ENCODE measurements at places on chromosomes 2 and 18.

DNA sequence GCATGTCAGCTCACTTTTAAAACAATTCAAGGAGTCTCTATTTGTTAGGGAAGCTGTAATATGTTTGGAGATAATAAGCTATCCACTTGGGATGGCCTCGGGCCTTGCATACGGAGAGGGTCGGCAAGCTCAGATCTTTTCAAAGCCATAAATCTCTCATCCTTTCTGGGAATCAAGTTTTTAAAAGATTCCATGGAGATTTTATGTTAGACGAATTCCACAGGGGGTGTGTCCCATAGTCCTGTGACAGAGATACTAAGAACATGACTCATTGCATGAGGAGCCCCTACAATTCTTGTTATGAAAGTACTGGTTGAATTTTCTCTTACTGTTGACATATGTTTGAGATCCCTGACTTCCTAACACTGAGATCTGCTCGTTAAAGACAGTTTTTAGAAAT, 108.7 kb downstream of the FEZ2 start:
- H3K36me3 ChIP-seq = peaks cover 14% of the 10 kb centered on the region
- peak overlapping the region; percentile 18 for H3K27ac ChIP-seq
- no peak for DNase-seq
- peaks cover 52% of the 10 kb centered on the region for H3K4me1 ChIP-seq

GRCh38 chr2:71256421-71256820, 29.5 kb upstream of the PAIP2B start:
- DNase-seq = no peak
- no peak overlapping the region for H3K27ac ChIP-seq
- no peaks in the 10 kb centered on the region for H3K36me3 ChIP-seq
- H3K4me1 ChIP-seq = no peaks in the 10 kb centered on the region
- peaks cover 11% of the 10 kb centered on the region for H3K27me3 ChIP-seq

DNA sequence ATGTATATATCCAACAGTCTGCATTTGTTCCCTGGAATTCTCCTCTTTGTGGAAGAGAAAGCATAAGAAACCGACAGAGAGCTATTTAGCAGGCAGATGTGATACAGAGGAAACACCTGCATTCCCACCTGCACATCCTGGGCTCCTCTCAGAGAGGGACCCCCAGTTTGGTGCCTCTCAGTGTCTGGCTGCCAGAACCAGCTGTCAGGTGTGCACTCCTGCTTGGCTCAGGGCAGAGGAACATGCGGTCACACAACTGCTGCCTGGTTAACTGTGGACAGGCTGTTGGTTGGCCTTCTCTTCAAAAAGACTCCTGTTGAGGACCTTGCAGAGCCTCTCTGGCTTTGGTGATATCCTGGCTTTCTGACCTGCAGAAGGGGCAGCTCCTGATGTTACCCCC, 54.6 kb downstream of the ITGB6 start:
- no peak overlapping the region for H3K4me3 ChIP-seq
- no peak overlapping the region for H3K27ac ChIP-seq
- peaks cover 52% of the 10 kb centered on the region for H3K36me3 ChIP-seq
- no peaks in the 10 kb centered on the region for H3K4me1 ChIP-seq

DNA sequence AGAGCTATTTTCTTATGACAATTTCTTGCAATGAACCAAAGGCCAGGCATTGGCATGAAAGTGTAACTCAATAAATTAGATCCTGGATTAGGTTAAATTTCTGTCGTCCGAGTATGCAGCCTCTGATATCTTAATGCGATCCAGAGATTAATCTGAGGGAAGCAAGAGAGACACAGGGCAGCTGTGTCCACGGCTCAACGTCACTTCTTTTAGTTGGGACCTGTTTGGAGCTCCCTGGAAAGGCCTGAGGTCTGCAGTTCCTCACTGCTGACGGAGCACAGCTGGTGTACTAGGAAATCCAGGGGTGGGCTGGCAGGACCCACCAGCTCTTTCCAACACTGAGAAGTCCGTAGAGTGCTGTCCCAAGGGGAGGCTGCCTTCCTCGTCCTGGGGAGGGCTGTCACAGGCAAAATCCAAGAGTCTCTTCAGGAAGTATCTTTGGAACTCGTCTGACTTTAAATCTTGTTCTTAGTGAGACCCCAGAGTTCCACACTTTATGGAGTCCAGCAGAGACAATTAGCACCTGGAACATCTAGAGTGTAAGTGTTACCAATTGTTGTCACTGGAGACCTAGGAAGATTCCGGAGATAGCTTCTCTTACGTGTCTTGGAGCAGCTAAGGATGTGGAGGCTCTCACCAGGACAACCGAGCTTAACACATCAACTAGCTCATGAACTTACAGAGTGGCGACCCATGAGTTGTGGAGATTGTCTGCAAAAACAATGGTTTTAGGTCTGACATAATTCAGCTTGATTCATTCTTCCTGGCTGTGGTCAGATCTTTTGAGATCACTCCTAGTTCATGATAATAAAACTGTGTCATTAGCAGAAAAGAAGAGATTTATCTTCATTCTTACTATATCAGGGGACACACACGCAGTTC, 173.7 kb downstream of the ACKR3 start:
- no peak for DNase-seq
- no peak overlapping the region for H3K27ac ChIP-seq
- H3K27me3 ChIP-seq = no peaks in the 10 kb centered on the region
- H3K4me3 ChIP-seq = no peak overlapping the region

DNA sequence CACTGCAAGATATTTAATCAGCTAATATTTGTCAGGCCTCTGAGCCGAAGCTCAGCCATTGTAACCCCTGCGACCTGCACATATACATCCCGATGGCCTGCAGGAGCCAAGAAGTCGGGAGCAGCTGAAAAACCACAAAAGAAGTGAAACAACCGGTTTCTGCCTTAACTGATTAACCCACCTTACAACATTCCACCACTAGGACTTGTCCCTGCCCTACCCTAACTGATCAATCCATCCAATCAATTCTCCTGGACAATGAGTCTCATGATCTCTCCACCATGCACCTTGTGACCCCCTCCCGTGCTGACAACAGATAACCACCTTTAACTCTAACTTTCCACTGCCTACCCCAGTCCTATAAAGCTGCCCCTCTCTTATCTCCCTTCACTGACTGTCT, 945.4 kb upstream of the GYPC start:
- H3K36me3 ChIP-seq = no peaks in the 10 kb centered on the region
- no peaks in the 10 kb centered on the region for H3K4me1 ChIP-seq
- H3K27me3 ChIP-seq = no peaks in the 10 kb centered on the region
- no peak overlapping the region for H3K4me3 ChIP-seq
- H3K27ac ChIP-seq = no peak overlapping the region

DNA sequence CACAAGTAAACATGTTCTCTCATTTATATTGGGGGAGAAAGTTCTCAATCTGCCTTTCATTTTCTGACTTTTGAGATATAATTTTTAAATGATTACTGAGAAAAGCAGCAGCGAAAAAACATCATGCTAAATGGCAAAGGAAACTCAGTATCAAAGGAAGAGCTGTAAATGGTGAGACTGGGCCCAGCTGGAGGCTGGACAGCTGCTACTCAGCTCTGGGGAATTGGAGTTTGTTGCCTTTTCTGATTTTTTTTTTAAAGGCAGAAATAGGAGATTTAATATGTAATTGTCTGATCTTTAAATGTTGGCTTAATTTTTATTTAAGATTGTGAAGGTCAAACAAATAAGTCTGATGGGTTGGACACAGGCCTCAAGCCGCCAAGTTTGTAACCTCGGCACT, 137.1 kb upstream of the TACR1 start:
- no peaks in the 10 kb centered on the region for H3K36me3 ChIP-seq
- no peak overlapping the region for H3K4me3 ChIP-seq
- no peak for DNase-seq
- no peak overlapping the region for H3K27ac ChIP-seq
- no peaks in the 10 kb centered on the region for H3K4me1 ChIP-seq
- no peaks in the 10 kb centered on the region for H3K27me3 ChIP-seq

- H3K36me3 ChIP-seq = no peaks in the 10 kb centered on the region
- peak overlapping the region; percentile 1 for H3K27ac ChIP-seq
- H3K4me3 ChIP-seq = no peak overlapping the region
- DNase-seq = no peak
- H3K4me1 ChIP-seq = no peaks in the 10 kb centered on the region
- no peaks in the 10 kb centered on the region for H3K27me3 ChIP-seq
Observed at GRCh38 chr18:11074889-11075288, 74.5 kb downstream of the PIEZO2 start.

GRCh38 chr18:37712776-37713175, 147.2 kb upstream of the CELF4 start:
- no peaks in the 10 kb centered on the region for H3K4me1 ChIP-seq
- no peak overlapping the region for H3K4me3 ChIP-seq
- H3K27me3 ChIP-seq = no peaks in the 10 kb centered on the region
- no peak for DNase-seq
- no peaks in the 10 kb centered on the region for H3K36me3 ChIP-seq
- H3K27ac ChIP-seq = no peak overlapping the region

DNA sequence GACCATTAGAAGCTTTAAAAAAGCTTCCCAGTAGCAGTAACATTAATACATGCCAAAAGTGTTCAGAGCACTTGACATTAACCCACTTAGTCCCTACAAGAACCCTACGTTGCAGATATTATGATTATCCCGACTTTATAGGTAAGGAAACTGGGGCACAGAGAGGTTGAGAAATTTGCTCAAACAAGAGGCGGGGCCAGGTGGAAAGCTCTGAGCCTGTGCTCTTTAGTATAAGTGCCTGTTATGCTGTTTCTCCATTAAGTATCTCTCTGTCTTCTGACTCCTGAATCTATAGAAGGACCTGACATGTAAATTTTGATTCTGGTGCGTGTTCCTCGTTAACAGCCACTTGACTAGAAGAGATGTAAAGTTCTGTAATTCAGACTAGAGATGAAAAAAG, 139.8 kb downstream of the RBMS1 start:
- H3K27me3 ChIP-seq = no peaks in the 10 kb centered on the region
- peaks cover 3% of the 10 kb centered on the region for H3K36me3 ChIP-seq
- DNase-seq = no peak
- no peak overlapping the region for H3K4me3 ChIP-seq
- H3K4me1 ChIP-seq = peaks cover 72% of the 10 kb centered on the region

- no peaks in the 10 kb centered on the region for H3K4me1 ChIP-seq
- H3K36me3 ChIP-seq = no peaks in the 10 kb centered on the region
- H3K4me3 ChIP-seq = no peak overlapping the region
- H3K27me3 ChIP-seq = no peaks in the 10 kb centered on the region
- no peak for DNase-seq
- no peak overlapping the region for H3K27ac ChIP-seq
Observed at GRCh38 chr2:145741636-145742035, 1221.7 kb upstream of the ZEB2 start.

DNA sequence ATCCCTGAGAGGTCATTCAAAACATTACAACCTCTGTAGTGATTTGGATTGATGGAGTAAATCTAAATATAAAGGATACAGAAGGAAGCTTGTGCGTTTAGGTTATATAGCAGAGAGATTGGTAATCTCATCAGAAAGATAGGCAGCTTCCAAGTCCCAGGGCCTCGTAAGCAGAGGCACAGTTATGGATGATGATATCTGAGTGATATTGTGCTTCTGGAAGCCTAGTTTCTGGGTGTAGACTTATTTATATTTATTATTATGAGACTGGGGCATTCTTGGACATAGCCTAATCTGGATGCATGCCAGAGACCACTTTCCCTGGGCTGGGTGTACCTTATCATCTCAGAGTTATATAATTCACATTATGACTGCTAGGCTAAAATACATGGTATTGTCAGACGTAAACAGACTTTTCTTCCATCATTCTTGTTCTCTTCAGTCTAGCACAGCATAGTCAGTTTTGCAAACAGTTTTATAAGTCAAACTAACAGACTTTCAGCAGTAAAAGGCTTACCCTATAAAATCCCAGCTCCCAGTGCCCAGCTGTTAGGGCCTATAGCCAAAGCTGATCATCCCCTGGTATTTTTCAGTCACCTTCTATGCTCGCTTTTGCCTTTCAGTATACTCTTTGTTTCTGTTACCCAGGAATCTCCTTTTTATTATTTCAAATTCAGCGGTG, 47.9 kb downstream of the RAB3GAP1 start:
- no peaks in the 10 kb centered on the region for H3K4me1 ChIP-seq
- H3K27ac ChIP-seq = no peak overlapping the region
- H3K4me3 ChIP-seq = no peak overlapping the region
- no peak for DNase-seq

- H3K4me1 ChIP-seq = peaks cover 22% of the 10 kb centered on the region
- no peak overlapping the region for H3K27ac ChIP-seq
- H3K36me3 ChIP-seq = no peaks in the 10 kb centered on the region
- no peak for DNase-seq
- H3K4me3 ChIP-seq = peak overlapping the region; percentile 69
Observed at GRCh38 chr18:5890331-5891183, 4.8 kb downstream of the TMEM200C start.

GRCh38 chr2:60764736-60765534, 8.9 kb downstream of the PAPOLG start:
- peaks cover 7% of the 10 kb centered on the region for H3K36me3 ChIP-seq
- no peaks in the 10 kb centered on the region for H3K4me1 ChIP-seq
- H3K4me3 ChIP-seq = no peak overlapping the region
- no peak for DNase-seq
- H3K27ac ChIP-seq = no peak overlapping the region
- no peaks in the 10 kb centered on the region for H3K27me3 ChIP-seq

DNA sequence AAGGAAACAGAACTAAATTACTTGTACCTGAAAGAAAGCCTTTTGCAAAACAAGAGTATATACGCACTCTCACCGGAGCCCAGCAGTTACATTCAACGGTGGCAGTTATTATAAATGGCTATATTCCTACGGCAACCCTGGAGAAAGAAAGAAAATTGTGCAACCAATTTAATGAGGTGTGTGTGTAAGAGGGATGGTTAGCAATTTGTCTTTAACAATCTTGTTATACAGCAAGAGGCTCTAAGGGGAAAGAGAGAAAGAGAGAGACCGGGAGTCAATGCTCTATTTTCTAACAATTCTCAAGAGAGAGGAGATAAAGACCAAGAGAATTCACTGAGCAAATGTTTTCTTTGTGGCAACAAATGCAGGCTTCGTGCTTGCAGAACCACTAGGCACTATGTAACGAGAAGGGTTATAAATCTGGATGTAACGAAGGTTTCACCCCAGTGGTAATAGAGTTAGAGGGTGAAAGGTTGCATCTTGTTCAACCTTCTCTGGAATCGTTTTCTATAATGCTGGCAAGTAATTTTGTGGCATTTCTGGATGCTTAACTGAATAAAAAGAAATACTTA, 359.1 kb upstream of the SPRED2 start:
- H3K27me3 ChIP-seq = no peaks in the 10 kb centered on the region
- H3K4me3 ChIP-seq = no peak overlapping the region
- DNase-seq = no peak
- H3K4me1 ChIP-seq = no peaks in the 10 kb centered on the region
- H3K27ac ChIP-seq = no peak overlapping the region
- H3K36me3 ChIP-seq = no peaks in the 10 kb centered on the region

- peaks cover 3% of the 10 kb centered on the region for H3K4me1 ChIP-seq
- H3K27ac ChIP-seq = no peak overlapping the region
- H3K27me3 ChIP-seq = no peaks in the 10 kb centered on the region
Observed at GRCh38 chr2:198279026-198279425, 474.6 kb downstream of the PLCL1 start.

GRCh38 chr18:76391746-76392145, 103.3 kb downstream of the ZNF516 start:
- no peak overlapping the region for H3K27ac ChIP-seq
- no peaks in the 10 kb centered on the region for H3K36me3 ChIP-seq
- H3K27me3 ChIP-seq = no peaks in the 10 kb centered on the region
- no peak overlapping the region for H3K4me3 ChIP-seq

- H3K4me1 ChIP-seq = no peaks in the 10 kb centered on the region
- H3K36me3 ChIP-seq = no peaks in the 10 kb centered on the region
- no peaks in the 10 kb centered on the region for H3K27me3 ChIP-seq
- no peak for DNase-seq
- no peak overlapping the region for H3K4me3 ChIP-seq
Observed at GRCh38 chr18:57389271-57389670, 36.9 kb downstream of the ST8SIA3 start.

- no peaks in the 10 kb centered on the region for H3K36me3 ChIP-seq
- H3K4me3 ChIP-seq = no peak overlapping the region
- H3K27ac ChIP-seq = no peak overlapping the region
- no peak for DNase-seq
Observed at GRCh38 chr2:170155022-170155722, 22.8 kb upstream of the MYO3B start.

Data from esophagus squamous epithelium (tissue), 5 donors.